ENCODE measurements at places on chromosomes 4 and X.

DNA sequence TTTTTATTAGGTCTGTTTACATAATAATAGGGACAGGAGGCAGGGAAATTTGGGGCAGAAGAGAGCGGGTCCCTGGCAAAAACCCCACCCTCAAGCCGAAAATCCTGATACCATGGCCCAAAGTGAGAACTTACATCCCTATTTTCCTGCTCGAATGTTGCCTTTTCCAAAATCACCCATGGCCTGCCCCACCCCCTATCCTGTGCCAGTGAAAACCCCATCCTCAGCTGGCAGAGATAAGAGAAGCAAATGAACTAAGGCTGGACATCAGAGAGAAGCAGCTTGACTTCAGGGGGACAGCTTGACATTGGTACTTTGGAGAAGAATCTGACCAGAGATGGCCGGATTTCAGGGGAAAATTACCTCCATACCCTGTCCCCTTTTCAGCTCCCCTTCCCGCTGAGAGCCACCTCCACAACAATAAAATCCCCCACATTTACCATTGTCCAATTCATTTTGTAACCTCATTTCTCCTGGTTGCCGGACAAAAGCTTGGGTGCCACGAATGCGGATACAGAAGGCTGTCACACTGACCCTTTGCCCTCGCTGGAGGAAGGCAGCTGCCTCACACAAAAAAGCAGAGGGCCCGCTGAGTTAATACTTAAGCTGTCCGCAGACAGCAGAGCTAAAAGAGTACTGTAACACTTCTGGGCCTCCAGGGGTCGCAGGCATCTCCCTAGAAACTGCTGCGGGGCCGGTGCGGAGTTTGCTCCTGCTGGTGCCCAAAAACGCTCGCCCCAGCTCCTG is 196.2 kb downstream of the SNCA start:
- DNase-seq, result no peak

DNA sequence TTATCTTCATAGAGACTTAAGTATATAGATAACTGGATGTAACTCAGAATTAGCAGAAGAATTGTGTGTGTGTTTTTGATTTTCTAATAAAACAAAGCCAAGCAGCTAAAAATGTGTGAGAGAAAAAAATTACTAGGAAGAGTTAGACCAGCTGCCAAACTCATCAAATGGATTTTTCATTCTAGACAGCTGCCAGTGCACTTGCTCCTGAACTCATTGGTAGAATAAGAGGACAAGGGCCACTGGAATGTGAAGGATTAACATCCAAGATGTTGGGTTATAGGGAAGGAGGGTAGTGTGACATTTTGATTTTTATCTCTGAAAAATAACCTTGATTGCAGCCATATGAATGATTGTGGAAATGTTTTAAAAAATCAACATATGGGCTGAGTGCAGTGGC is 49.7 kb downstream of the EGF start:
- no peak for DNase-seq

- DNase-seq, result no peak
Measured at GRCh38 chrX:8304668-8305067, 133.6 kb upstream of the VCX2 start.

DNA sequence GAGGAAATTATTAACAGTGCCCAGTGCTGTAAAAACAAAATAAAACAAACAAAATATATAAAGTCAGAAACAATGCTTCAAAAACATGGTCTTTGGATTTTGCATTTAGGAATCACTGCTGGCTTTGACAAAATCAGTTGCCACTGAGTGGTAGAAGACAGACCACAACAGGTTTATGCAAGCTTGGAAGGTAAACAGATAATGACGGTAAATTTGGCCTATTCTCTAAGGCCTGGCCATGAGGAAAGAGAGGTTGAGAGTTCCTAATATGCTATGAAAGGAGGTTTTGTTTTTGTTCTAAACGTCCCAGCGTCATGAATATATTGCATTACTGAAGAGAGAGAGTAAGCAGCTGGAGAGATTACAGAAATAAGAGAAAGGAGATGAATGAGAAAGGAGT is 629.4 kb downstream of the STPG2 start:
- DNase-seq, result no peak

DNA sequence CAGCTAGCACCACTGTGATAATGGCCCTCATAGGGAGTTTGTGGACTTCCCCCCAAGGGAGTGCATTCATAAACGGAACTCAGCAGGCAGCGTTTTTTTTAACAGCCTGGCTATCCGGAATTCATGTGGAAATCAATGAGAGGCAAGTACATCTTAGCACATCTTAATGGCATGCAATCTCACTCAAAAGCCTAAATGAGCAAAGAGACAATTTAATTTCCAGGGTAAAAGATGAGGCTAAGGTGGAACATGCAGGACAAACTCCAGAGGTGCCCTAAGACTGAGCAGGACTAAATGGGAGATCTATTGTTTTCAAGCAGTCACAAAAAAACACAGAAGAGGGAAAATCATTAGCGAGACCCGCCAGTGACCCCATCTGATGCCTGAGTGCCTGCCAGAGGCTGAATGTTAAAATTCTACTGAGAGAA is 243.5 kb upstream of the KCNIP4 start:
- DNase-seq, result no peak

- no peak for DNase-seq
Measured at GRCh38 chr4:41394481-41394894, 137.8 kb downstream of the UCHL1 start.

DNA sequence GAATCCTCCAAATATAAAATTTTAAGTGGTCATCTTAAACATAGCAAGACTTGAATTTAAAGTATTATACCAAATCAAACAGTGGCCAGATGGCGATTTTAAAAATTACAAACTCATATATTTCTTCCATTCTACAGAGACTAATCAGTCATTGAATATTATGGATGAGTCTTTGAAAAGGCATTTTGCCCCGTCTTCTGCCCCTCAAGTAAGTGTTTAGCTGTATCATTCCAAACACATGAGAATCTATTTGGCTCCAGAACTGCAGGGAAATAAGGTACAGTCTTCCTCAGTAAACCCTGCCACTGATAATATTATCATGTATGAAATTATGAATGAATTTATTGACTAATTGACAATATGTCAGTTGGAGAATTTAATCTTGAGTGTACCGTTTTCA is 191.0 kb downstream of the SLC7A11 start:
- no peak for DNase-seq

- DNase-seq, result no peak
Measured at GRCh38 chr4:27678027-27678426, 817.4 kb downstream of the STIM2 start.

DNA sequence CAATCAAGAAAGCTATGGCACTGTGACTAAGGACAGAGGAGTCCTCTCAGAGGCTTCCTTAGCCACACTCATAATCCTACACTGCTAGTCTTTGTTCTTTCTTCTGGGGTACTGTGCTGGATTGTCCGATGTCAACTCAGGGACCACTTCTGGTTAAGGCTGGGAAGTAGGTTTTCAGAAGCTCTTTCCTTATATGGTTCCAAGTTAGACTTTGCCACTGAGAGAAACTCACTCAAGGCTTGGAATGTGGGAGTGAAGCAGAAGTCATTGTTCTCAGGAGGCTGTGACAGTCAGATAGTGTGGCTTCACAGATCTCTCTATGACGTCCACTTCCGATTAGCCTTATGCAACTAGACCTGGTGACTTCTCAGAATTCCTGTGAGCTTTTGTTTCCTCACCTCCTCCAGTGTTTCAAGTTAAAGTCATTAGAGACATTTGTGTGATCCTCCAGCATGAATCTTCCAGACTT is 317.3 kb upstream of the F9 start:
- DNase-seq, result no peak

DNA sequence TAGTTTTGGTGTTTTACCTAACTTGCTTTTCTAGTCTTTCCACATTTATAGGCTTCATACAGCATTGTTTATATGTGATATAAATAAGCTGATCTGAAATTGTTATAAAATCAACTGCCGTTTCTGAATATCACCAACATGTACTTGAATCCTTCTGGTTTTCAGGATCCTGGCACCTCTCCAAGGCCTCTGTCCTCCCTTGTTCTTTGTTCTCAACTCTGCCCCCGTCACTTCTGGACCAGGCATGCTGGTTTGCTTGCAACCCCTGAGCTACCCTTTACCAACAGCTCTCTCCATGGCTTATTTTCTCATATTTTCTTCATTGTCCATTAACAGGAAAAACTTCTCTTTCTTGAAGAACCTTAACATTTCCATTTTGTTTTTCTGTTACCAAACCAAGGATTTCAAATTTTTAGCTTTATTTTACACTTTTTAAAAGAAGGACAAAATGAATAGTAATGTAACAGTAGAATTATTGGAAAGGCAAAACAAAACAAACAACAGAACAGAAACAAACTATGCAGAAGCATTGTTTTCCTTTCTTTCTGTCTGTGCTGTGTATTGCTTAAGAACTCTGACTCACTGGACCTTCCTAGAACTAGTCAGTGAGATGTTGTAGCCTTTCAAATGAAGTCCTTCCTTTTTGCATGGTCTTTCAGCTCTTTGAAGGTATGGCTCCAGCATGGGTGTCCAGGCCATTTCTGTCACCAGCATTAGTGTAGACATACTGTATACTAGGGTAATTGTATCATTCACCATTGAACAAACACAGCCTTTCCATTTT is 44.8 kb downstream of the BANK1 start:
- no peak for DNase-seq

DNA sequence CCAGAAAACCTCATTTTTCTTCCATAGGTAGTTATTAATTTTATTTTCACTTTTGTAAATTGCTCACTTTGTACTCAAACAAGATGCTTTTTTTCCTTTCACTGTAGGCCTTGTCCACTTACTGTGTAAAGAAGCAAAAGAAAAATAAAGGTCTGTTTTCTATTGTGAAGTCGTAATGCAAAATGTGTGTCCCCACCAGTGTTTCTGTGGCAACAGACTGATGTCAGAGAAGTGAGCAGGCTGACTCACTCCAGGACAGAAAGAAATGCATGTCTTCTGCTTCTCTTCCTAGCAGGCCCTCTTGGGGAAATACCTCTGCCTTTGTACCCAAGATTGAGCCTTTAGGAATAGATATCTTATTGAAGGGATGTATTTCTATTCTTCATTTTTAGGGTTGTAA is 30.3 kb downstream of the INPP4B start:
- DNase-seq, result no peak

DNA sequence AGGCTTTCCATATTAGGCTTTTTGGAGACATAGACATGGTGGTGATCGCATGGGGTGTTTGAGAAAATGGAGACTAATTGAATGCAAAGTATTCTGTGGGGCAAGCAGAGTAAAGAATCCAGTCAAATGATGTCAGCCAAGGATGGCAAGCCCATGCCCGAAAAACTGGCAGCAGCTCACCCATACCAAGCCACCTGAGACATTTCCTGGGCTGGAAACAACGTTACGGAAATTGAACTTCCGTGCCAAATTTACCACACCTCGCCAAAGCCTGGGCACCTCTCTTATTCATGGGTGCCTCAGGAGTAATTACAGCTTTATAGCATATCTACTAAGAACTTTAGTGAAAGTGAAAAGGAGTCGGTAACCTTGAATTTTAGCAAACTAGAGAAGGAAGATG is 166.4 kb downstream of the CBR4 start:
- DNase-seq, result no peak

GRCh38 chrX:25039036-25039435 is 23.3 kb upstream of the ARX start:
- no peak for DNase-seq

Data from stimulated activated CD8-positive, alpha-beta memory T cell treated with anti-CD3 and anti-CD28 coated beads, Interleukin-15, amount 100 ng/mL, for 1 hour (primary cell).